ENCODE measurements at places on chromosomes 11 and 22. TPM values are rescaled to one million over a fixed set of nuclear protein-coding genes. Genes with fewer than 3 reads are reported as not detected.

The RFPL2 gene
- total RNA-seq = not detected

The GAS2L1 gene
- total RNA-seq = 16.0 TPM

The SOX10 gene
- not detected for total RNA-seq

The OR5B21 gene
- total RNA-seq = not detected

The PRG3 gene
- total RNA-seq = not detected

The SLC5A1 gene
- not detected for total RNA-seq

The C1QTNF5 gene
- 15.8 TPM for total RNA-seq

The CCDC89 gene
- 4.2 TPM for total RNA-seq

The APOBEC3F gene
- 7.6 TPM for total RNA-seq

The SERHL2 gene
- 2.5 TPM for total RNA-seq

The RNF141 gene
- total RNA-seq = 60.7 TPM

The PRCP gene
- total RNA-seq = 85.0 TPM

The HTR3A gene
- total RNA-seq = not detected

The PANX3 gene
- not detected for total RNA-seq

The CYTH4 gene
- total RNA-seq = 0.36 TPM

The NEFH gene
- total RNA-seq = 0.53 TPM

The F2 gene
- not detected for total RNA-seq

The ST14 gene
- total RNA-seq = not detected

The CALCA gene
- not detected for total RNA-seq

The C11orf68 gene
- 31.1 TPM for total RNA-seq

The A4GALT gene
- 41.2 TPM for total RNA-seq

The ZBTB16 gene
- under 0.01 TPM for total RNA-seq

The RIBC2 gene
- 0.46 TPM for total RNA-seq

The TTC36 gene
- 1.3 TPM for total RNA-seq

The CRYBB2 gene
- total RNA-seq = not detected

The OR10AG1 gene
- total RNA-seq = not detected

The FGF4 gene
- total RNA-seq = not detected

The UPK3A gene
- total RNA-seq = not detected

The ANO9 gene
- not detected for total RNA-seq

The ESAM gene
- total RNA-seq = 2.9 TPM

The HPS4 gene
- total RNA-seq = 22.7 TPM

Measured in smooth muscle cell of the pulmonary artery (primary cell).